NCI-H1694 treated with DMSO at 0.1 percent for 48 hours (cell line): ENCODE measurements at places on chromosomes 1 and 21.

DNA sequence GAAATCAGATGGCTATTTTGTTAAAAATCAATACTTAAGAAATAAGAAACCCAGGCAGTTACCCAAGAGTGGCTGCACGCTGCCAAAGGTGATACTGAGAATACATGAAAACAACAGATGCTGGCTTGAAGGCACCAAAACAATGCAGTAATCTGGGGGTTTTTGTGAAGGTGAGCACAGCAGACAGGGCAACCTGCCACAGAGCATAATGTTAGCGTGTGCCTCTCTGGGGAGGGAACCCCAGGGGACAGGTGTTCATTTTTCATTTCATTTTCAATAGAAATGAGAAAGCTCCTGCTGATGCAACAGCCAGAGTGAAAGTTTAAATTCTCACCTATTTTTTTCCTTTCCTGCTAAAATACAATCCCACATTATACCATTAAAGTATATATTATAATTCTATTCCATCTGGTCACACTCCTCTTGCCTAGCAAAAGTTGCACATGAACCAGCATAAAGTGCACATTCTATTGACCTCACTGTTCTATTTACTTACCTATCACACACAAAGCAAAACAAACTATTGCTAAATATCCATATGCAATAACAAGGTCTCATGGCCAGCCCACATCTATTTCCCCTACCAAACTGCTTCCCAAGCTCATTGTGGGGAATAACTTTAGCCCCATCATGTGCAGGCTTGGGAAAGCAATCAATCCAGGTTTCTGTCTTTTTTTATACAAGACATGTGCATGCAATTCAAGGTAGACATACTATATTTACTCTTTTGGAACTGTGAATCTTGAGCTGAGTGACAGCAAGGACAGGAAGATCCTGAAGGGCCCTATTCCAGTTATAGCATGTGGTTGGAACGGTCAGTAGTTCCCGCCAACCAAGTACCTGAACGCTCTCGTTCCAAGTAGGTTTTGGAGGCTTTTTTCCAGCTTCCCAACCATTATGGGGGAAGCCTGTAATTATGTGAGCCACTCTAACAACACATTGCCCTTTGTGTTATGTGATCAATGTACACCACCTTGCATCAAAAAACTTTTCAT is 173.6 kb downstream of the RERE start:
- DNase-seq, result no peak

GRCh38 chr21:38852278-38852677 is 46.5 kb downstream of the ETS2 start:
- no peak for DNase-seq

GRCh38 chr1:237671262-237671661 is 219.5 kb downstream of the ZP4 start:
- DNase-seq, result no peak

- DNase-seq, result no peak
Observed at GRCh38 chr1:44032170-44032790, 1.0 kb upstream of the SLC6A9 start.

DNA sequence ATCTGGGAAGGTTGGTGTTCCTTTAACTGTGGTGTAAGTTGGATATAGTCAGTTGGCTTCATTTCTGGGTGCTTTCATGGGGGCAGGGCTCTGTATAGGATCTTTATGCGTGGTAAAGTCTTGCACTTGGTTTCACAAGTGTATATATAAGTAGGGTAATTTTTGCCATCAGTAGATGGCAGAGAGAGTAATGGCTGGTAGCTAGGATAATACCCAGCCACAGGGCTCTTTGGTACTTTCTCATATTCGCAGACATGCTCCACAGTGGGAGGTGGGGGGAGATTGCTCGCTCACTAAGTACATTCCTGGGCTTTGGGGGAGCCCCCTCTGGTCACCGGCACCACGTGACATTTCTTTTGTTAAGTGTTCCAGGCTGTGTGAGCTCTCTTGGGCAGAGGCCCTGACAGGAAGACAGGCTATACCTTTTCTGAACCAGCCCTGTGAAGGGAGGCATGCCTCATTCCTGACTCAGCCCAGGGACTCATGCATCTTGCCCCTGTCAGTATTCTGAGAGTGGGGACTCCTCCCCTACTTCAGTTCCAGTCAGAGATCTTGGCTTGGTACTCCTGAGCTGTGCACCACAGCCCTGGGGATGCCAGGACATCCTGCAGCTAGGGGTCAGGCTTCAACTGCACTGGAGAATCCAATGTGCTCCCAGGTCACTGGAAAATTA is 37.6 kb downstream of the FCRL2 start:
- DNase-seq, result no peak

DNA sequence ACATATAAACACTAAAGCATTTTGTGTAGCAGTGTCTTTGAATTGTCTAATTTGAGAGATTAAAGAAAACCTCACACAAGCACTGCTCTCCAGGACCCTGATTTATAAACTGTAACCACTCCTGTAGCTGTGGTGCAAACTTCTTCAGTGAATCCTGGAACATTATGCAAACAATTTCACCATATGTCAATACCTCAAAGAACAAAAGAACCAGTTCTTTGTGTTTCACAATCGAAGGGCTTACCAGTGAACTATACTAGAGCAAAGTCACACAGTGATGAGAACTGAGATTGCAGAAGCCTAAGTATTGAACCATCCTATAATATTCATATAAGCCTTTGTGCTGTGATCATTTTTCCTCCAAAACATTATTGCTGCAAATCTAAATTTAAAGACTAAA is 21.5 kb downstream of the DPH5 start:
- no peak for DNase-seq

DNA sequence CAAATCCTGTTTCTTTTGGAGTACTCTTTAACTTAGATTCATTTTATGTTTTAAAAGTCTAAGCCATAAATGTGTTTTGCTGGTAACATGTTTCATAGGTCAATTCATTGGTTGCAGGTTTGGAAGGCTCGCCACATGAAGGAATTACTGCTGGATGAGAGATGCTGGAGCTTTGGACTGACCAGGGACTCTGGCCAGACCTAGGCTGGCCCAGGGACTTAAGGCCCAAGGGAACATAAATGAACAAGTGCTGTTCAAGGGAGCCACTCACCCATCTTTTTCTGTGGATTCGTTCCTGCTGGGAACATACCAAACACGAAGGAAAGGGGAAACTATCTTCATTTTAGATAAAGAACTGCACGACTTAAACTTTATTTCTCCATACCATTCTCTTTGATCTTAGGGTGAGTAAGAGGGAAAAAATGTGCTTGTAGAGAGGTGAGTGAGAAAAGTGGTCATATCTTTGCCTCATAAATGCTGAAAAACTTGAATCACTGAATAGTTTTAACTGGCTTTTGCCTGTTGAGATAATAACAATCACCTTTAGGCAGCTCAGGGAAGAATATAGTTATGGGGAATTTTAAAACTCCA is 15.3 kb upstream of the SHCBP1L start:
- DNase-seq, result no peak

DNA sequence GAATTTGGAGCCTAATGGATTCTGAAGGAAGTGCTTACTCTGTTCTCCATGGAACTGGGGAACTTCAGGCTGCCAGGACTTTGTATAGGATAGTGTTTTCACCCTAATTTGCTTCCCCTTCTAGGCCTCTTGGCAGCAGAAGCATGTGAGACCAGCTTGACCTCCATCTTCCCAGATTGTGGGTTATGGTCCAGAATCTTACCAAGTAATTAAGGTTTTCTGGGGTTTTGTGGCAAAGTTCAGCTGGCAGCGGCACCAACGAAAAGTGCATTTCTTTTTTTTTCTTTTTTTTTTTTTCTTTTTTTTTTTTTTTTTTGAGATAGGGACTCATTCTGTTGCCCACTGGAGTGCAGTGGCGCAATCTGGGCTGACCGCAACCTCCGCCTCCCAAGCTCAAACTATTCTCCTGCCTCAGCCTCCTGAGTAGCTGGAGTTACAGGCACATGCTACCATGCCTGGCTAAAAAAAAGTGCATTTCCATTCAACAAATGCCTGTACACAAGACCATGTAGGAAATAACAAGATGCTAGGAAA is 3.4 kb upstream of the BMP8A start:
- DNase-seq, result no peak

- DNase-seq, result no peak
Observed at GRCh38 chr1:167064621-167065020, 25.6 kb downstream of the GPA33 start.

DNA sequence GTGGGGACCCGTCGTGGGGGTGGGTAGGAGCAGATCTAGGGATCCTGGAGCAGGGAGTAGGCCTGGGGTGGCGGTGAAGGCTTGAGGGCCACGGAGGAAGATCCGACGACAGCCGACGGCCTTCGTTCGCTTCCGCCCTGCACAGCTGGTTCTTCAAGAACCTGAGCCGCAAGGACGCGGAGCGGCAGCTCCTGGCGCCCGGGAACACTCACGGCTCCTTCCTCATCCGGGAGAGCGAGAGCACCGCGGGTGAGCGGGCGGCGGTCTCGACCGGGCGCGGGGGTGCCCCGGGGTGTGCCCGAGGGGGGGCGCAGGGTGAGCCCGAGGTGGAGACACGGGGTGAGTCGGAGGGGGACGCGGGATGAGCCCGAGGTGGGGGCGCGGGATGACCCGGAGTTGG is 16.5 kb upstream of the HDAC1 start:
- no peak for DNase-seq

DNA sequence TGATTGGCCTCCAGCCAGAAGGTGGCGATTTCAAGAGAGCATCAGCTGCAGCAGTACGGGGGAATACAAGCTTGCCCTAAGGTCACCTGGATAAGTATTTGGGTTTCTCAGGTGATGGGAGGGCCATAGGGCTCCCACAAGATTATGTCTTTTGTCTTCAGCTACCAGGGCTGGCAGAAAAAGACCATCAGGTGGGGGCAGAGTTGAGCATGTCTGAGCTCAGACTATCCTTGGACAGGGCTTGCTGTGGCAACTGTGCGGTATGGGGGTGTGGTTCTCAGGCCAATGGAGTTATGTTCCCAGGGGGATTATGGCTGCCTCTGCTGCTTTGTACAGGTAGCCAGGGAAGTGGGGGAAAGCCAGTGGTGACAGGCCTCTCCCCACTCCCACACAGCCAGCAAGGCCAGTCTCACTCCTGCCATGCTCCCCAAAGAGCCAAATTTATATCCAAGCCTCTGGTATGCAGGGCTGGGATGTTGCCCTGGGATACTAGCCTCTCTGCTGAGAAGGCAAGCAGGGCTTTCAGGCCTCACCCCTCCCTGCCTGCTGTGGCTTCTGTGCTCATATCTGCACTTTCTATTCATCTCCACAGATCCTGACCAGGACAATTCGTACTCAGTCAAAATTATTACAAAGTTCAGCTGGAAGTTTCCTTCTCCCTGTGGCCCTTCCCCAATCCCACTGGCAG is 26.6 kb upstream of the CD84 start:
- no peak for DNase-seq

DNA sequence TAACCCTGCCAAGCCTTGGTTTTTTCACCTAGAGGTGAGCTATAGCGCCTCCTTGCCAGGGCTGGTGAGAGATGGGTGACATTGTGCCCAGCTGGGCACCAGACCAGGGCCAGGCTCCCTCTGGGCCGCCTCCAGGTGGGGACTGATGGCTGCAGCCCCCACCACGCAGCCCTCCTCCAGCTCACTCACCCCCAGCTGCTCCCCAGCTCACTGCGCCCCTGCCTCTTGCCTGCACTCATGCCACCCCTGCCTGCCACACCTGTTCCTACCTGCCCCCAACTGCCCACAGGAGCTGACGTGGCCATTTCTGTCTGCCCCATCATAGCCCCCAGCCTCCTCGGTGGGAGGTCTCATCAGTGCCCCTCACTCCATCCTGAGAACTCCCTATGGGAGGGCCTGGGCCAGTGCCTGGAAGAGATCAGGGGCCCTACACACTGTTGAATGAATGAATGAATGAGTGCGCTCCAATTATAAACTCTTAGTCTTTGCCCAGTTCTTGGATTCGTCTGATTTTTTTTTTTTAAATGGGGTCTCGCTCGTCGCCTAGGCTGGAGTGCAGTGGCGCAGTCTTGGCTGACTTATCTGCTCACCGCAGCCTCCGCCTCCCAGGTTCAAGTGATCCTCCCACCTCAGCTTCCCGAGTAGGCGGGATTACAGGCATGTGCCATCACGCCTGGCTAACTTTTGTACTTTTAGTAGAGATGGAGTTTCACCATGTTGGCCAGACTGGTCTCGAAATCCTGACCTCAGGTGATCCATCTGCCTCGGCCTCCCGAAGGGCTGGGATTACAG is 26.4 kb upstream of the VPS13D start:
- no peak for DNase-seq

DNA sequence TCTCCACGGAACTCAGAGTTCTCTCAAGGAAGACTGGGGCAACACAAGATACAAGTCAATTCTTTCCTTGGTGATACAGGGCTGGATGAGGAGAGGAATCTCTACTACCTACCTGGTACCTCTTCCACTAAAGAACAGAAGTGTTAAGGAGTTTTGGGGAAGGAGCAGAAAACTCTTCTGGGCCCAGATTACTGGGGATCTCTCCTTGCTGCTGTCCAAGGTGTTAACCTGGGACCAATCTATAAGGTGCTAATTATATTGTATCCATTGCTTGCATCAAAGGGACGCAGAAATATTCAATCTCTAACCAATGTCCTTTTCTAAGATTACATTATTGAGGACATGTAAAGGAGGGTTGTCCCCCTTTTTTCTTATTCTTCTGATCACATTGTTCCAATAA is 1102.5 kb downstream of the AMY1C start:
- no peak for DNase-seq

GRCh38 chr1:240610636-240611035 is 1.3 kb downstream of the GREM2 start:
- DNase-seq, result no peak

DNA sequence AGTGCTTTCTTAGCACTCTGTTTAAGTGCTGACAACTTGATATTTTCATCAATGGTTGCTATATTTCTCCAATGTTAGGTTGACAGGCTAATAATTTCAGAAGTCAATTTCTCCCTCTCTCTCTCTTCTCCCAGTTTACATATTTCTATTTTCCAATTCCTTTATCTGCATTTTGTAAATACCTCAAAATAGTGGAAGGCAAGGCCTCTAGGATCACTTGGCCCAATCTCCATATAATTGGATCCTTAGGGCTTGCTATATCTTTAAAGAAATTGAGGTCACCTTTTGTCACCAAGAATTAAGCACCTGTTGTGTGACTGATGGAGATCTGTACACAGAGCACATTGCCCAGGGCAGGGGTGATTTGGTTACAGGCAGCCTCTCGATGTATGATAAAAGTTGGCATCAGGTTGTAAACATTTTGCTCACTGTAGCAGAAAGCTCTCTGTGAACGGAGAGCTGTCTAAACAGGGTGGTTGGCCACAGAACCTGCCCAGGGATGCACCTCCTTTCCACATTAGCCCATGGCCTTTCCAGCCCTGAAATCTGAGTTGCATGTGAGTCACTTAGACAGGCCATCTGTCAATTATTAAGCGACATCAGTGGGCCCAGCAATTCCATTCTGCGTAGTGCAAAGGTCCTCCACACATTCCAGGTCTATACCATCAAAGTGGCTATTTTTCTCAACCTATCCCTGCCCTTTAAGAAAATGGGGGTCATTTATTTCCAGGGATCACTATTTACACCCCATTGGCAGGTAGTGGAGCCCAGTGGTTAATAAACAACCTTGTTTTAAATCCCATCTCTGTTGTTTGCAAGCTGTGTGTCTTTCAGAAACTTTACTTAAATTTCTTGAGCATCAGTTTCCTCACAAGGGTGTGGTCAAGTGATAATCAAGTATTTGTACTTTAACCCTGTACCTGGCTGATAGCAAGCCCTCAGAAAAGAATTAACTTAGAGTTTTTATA is 29.1 kb upstream of the IRF2BP2 start:
- DNase-seq, result peak; percentile 69

- no peak for DNase-seq
Observed at GRCh38 chr1:2258996-2259395, 30.9 kb downstream of the SKI start.
